Cerebellar cortex (tissue), 1 donor: ENCODE measurements at places on chromosomes 6 and 20.

GRCh38 chr6:130313206-130313605, 52.6 kb upstream of the TMEM200A start:
- DNase-seq: no peak

DNA sequence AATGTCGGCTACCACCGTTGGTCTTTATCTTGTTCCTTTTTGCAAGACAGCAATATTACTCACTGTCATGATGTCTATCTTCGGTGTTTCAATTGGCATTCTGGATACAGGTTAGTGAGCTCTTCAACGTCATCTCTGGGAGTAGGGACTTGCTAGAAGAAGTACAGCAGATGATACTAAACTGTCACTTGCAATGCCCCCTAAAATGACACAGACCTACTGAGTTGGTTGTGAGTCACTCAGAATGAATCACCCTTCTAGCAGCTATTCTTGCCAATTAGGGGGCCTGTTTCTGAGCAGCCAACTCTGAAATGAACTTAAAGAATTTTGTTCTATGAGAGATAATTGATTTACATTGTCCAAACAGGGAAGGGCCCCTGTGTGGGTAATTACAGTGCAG, 176.5 kb downstream of the SLC16A10 start:
- no peak for DNase-seq

DNA sequence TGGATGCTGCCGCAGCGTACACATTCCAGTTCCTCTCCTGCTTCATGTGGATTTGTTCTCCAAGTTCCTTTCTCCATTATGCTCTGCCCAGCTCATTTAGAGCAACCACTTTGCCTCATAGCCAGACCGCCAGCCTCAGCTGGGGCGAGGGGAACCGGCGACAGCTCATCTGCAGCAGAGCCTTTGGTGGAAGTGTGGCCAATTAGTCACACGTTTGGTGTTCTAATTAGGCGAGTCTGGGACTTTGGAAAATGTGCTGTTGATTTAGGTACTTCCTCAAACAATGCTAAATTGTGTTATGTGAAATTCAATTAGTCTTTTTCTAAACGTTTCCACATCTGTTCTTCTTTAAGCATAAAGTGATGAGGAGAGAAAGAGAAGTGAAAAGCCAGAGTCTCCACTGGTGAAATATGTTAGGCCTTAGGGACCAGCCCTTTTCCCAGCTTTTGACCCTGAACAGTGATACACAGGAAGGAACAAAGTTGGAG, 217.9 kb downstream of the TBX18 start:
- no peak for DNase-seq

- DNase-seq: no peak
These were observed 178.7 kb upstream of the TAB2 start for GRCh38 chr6:149138699-149139294.

DNA sequence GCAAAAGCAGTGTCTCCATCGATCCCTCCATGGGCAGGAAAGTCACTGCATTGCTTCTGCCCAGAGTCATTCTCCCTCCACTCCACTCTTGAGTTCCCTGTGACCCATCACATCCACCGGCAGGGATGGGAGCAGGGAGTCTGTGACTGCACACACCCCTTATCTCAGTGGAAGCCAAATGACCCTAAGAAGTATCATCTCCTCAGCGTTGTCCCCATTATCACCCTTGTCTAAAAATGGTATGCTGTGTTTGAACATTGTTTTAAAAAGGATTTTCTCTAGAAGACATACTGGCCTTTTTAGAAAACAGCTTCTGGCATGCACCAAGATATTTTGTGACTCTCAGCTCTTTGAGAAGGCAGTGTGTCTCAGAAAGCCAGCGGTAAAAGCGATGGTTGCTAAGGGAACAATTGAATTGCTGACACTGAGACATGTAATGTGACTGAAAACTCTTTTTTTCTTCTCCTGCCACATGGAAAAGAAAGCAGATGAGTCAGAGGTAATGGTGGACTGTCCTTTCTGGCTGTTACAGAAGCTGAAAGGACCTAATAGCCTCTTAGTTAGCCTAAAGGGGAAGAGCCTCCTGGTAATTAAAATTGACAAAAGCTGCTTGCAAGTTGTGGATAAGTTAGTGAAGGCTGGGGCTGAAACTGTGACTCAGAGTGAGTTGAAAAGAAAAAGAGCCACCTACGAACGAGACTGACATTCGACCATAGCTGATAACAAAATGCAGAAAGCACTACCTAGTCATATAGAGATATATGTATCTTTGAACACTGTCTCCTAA, 120.5 kb downstream of the MAP3K7 start:
- no peak for DNase-seq

- DNase-seq: no peak
These were observed 295.4 kb downstream of the FOXA2 start for GRCh38 chr20:22288957-22289356.

DNA sequence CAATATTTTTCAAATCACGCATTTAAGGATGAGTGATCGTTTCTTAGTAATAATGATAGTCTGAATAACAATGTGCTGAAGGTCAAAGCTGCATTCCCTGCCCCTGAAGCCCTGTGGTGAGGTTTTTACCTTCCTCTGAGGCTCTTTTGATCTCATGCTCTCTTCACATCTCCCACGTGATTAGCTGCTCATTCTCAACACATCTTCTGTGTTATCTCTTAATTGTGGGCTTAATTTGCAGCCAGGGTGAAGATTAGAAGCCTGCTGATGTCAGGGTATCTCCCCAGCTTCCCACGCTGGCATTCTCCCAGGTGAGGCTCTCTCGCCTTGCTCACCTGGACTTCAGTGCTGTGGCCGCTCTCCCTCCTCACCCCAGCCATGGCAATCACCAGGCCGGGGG, 109.7 kb upstream of the FOXQ1 start:
- DNase-seq: no peak

DNA sequence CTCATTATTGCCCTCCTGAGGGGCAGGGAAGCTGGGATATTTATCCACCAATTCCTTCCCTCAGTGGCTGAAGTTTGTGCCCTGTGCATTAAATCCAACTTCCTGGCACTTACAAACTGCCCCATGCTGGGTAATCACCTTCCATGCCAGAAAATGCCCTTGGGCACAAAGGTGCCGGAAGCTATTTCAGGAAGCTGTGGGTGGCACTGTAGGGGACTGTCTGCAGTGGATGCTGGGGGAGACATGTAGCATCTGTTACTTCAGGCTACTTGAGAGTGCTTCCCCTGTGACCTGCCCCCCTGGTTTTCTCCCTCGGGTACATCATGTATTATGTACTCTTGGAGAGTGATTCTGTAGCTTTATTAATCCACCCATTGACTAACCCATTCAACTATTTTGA, 24.7 kb upstream of the RALGAPA2 start:
- no peak for DNase-seq

- no peak for DNase-seq
These were observed 202.8 kb upstream of the BTBD3 start for GRCh38 chr20:11714886-11715285.

DNA sequence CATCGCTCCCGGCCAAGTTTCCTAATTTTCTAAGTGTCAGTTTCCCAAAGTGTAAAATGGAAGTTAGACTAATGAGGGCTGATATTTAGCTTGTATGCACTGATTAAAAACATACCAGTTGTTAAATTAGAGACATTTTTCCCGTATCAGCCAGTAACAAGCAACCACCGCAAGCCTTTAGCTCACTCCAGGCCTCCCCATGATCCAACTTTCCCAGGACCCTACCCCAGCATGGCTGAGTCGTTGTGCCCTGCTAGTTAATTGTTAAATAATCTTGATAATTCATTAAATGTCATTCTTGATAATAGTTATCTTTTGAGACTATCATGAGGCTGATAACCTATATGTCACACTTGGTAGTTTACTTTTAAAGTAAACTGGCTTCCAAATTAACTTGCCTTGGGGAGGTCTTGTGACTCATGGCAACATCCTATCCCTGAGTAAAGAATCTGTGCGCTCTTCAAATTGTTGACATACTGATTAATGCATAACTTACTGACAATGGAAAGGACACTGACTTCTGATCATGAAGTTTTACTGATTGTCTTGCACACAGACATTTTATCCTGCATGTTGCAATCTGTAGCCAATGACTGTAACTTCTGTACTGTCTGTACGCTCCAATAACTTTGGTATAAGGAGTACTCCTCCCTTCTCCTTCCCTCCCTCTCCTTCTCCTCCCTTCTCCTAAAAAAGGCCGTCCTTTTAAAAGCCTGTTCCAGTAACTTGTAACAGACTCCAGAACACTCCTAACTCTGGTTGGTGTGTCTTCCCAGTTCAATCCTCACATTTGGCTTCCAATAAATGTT, 6.3 kb upstream of the GTF3C6 start:
- no peak for DNase-seq

GRCh38 chr20:49483018-49483695, 689 bp upstream of the KCNB1 start:
- DNase-seq: no peak

- DNase-seq: no peak
These were observed 215.0 kb upstream of the RIN2 start for GRCh38 chr20:19543101-19543500.

GRCh38 chr6:47187893-47188587, 121.7 kb downstream of the TNFRSF21 start:
- DNase-seq: no peak

- no peak for DNase-seq
These were observed 460.0 kb upstream of the NOX3 start for GRCh38 chr6:155915651-155916050.
